Activated CD8-positive, alpha-beta memory T cell treated with anti-CD3 and anti-CD28 coated beads, Interleukin-2, amount 50 U/mL, for 4 hours (primary cell): ENCODE measurements at places on chromosomes 4 and X.

DNA sequence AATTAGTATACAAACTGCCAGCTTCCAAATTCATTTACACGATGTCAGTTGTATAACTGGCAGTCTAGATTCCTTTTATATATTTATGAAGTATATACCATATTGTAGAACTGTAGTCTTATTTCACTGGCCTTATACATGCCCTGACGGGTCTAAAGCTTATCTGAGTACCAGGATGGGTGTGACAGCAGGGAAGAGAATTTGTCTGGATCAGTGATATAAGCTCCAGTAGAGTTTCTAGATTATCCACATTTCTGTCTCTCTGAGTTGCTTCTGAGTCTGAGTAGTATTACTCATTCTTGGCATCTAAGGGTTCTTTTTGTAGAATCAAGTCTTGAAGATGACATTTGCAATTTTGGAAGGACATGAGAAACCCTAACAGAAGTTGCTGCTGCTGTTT, 101.3 kb downstream of the RPA4 start:
- DNase-seq, result no peak

DNA sequence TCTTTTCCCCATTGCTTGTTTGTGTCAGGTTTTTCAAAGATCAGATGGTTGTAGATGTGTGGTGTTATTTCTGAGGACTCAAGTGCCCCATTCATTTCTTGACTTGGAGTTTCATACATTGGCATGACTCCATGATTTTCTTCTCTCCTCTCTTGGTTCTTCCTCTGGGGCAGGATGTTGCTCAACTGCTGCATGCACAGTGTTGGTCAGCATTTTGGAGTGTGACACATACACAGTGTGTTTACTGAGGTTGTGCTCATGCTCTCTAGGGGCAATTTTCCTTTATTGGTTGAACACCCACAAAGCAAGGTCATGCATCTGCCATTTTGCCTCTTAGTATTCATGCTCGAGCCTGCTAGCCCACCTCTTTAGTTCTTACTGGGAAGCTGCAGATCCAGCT, 1993.8 kb downstream of the ARAP2 start:
- DNase-seq, result no peak

DNA sequence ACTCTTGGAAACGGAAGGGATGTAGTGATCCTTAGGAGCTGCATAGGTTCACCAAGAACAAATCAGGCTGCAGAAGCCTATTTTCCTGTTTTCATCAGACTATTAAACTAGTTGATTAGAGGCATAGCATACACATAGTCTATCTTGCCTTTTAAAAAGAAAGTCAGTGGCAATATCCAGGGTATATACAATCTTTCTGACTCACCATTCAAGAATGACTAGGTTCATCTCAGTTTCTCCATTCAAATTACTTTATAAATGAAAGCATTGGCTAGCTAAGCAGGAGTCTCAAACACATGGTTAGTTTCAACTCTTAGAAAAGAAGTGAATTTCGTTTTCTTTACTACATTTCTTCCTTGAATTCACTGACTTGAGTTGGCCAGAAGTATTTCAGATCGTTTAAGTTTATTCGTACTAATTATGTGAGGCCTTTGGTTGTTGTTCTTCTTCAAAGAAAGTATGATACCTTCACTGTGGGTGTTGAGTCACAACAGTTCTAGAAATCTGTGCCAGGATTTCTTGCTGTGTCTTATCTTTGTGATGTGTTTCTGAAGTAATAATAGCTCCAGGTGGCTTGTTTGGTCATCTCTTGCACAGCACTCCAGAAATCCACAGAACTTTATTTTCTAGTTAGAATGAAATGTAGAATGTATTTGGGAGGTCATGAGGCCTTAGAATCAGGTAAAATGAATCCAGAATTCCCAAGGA, 88.2 kb downstream of the AWAT2 start:
- no peak for DNase-seq

GRCh38 chr4:105329081-105329480, 144.8 kb downstream of the PPA2 start:
- no peak for DNase-seq

GRCh38 chr4:154332681-154333421, 158.7 kb downstream of the DCHS2 start:
- peak; percentile 29 for DNase-seq

DNA sequence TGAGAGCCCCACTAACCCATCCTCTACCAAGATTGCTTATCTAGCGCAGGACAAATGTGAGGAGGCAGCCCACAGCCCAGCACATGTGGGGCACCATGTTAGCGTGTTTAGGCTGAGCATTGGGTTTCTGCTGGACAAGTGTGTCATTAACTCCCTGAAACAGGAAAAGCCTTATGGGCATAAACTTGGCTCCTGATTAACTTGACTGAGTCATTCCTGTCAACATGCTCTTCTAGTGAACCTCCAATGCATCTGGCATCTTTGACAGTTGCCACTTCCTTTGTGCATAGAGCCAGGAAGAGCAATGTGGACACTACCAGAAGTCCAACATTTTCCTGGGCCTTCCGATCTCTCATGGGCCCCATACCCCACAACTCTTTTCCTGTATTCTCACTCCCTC, 2.5 kb downstream of the SPIN2A start:
- DNase-seq, result no peak

DNA sequence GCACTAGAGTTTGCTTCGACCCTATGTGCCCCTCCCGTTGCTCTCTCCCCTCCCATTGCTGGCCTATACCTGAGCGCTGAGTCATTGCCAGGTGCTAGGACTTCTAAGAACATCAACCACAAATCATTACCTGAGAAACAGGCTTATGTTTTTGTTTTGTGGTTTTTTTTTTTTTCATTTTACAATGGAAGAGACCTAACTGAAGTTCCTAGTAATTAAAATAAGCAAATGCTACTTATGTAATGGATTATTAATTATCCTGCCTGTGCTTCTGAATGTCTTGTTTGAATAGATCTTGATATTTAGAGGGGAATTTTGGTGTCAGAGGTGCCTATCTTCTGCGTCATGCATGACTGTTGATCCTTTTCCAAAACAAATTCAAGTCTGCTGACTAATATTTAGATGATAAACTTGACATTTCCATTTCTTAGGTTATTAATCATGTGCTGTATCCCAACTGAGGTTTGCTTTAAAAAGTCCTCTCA, 275.4 kb upstream of the CPEB2 start:
- DNase-seq, result no peak
